ENCODE measurements at places on chromosomes 5 and 9. TPM values are rescaled to one million over a fixed set of nuclear protein-coding genes. Genes with fewer than 3 reads are reported as not detected.

DNA sequence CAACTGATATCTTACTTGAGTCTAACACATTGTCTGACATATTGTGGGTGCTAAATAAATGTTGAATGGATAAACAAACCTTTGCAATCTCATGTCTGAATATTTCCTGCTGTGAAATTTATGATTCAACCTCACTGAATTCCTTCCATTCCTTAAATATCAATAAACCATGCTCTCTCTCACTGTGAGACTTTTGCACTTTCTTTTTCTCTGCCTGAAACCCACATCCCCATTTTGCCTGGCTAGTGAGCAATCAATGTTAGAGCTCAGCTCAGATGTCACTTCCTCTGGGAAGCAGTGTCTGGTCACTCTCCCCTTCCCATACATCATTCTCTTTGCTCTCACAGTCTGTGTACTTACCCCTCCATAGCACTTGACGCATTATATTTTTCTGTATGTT, 383.7 kb upstream of the TRPC7 start:
- no peaks in the 10 kb centered on the region for H3K27me3 ChIP-seq
- peak; percentile 37 for DNase-seq
- H3K36me3 ChIP-seq: no peaks in the 10 kb centered on the region
- no peaks in the 10 kb centered on the region for H3K4me1 ChIP-seq
- no peak overlapping the region for H3K27ac ChIP-seq

DNA sequence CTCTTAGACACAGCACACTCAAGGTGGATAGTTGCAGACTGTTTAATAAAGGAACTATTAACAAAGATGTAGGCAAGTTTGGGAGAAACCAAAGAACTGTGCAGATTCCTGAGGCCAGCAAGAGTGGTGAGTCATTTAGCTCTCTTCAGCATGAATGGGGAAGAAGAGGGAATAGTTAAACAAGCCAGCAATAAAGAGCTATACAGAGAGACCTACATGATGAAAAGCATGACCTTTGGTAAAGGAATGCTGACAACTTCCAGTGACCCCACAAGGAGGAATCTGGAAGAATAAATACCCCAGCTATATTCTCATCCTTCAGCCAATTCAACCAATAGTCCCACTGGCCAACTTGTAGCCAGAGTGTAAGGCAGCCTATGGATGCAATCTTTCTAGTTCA, 706.0 kb upstream of the GRAMD2B start:
- H3K27ac ChIP-seq: no peak overlapping the region
- H3K4me3 ChIP-seq: no peak overlapping the region
- no peaks in the 10 kb centered on the region for H3K27me3 ChIP-seq
- no peaks in the 10 kb centered on the region for H3K4me1 ChIP-seq
- DNase-seq: no peak

GRCh38 chr5:66513130-66513529, 83.1 kb upstream of the MAST4 start:
- H3K4me3 ChIP-seq: no peak overlapping the region
- DNase-seq: no peak
- no peaks in the 10 kb centered on the region for H3K4me1 ChIP-seq
- no peaks in the 10 kb centered on the region for H3K36me3 ChIP-seq

GRCh38 chr5:72511366-72511765, 4.2 kb upstream of the ZNF366 start:
- no peaks in the 10 kb centered on the region for H3K27me3 ChIP-seq
- peaks cover 39% of the 10 kb centered on the region for H3K4me1 ChIP-seq
- H3K36me3 ChIP-seq: no peaks in the 10 kb centered on the region
- H3K27ac ChIP-seq: peak overlapping the region; percentile 36
- DNase-seq: peak; percentile 53
- H3K4me3 ChIP-seq: no peak overlapping the region

DNA sequence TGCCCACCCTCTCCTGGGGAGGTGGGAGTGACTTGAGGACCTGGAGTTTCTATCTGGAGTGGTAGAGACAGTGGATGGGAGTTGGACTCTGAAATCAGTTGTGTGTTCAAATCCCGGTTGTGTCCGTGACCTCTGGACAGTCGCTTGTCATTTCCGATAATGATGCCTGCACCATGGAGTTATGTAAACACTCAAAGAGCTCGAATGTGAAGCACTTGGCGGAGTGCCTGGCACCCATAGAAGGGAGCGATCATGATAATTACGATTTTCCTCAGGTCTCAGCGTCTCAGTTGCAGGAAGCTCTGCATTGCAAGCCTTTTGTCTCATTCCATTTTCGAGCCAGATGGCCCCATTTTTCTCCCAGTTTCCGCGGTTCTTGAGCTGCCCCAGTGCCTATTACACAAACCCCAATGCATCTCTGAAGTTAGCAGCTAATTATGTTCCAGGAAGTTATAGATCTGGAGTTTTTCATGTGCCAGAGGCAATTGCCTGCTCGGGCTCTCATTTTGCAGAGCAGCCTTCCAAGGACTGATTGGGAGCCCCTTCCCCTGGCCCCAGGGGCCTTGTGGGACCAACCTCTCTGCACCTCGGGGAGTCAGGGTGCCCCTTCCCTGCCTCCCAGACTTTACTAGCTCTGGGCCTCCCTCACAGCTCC, 175.5 kb upstream of the MVB12B start:
- H3K4me1 ChIP-seq: peaks cover 13% of the 10 kb centered on the region
- peak; percentile 90 for DNase-seq
- H3K27me3 ChIP-seq: peaks cover 4% of the 10 kb centered on the region
- H3K36me3 ChIP-seq: no peaks in the 10 kb centered on the region

DNA sequence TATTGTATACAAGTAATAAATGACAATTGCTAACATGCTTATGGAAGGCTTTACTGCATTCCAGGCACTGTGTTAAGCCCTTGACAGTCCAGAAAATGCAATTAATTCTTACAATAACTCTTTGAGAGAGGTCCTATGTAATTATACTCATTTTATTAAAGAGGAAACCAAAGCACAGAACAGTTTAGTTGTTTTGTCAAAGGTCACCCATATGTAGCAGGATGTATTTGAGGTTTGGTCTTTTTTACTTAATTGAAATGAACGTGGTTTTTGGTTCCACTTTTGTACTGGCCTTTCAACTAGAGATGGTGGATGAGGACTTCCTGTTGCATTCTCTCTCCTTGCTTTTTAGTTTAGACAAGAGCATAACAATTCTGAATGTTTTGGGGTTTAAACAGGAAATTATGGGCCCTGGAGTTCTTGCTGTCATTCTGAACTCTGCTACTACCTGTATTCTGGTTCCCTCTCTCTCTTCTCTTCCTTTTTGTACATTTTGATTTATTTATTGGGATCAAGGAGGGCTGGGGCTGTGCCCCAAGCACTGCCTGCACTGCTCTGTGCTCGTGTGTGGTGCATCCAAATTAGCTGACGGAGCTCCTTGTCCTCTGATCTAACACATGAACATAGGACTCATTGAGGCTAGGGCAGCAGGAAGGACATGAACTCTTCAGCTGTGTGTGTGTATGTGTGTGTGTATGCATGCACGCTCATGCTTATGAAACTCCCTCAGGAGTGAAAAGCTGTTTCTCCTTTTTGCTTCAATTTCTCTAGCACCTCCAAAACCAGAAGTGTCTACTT, 47.4 kb downstream of the SLC28A3 start:
- H3K4me1 ChIP-seq: peaks cover 13% of the 10 kb centered on the region
- H3K36me3 ChIP-seq: no peaks in the 10 kb centered on the region
- H3K27me3 ChIP-seq: no peaks in the 10 kb centered on the region

GRCh38 chr9:138042640-138043039, 165.1 kb downstream of the CACNA1B start:
- DNase-seq: no peak
- no peaks in the 10 kb centered on the region for H3K36me3 ChIP-seq
- no peak overlapping the region for H3K4me3 ChIP-seq
- no peaks in the 10 kb centered on the region for H3K27me3 ChIP-seq

GRCh38 chr9:120405860-120406259, 174.1 kb downstream of the CDK5RAP2 start:
- H3K4me3 ChIP-seq: no peak overlapping the region
- no peak for DNase-seq
- H3K27ac ChIP-seq: no peak overlapping the region
- peaks cover 94% of the 10 kb centered on the region for H3K36me3 ChIP-seq

DNA sequence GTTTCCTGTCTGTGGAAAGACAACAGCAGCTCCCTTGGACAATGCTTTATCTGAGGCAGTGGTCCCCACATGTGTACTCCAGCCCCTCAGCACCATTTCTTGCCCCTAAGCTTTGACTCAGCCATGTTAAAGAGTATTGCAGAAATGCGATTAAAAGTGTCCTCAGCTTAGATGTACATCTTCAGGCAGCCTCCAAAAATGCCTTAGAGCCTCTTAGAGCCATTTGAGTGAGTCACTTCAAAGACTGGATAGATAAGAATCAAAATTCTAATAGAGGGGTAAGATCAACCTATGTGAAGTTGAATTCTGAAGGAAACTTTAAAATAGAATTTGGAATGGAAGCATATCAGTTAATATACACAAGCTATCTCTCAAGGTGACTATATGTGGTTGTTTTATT, 296.3 kb downstream of the ADAMTS6 start:
- no peak for DNase-seq
- no peaks in the 10 kb centered on the region for H3K4me1 ChIP-seq
- H3K36me3 ChIP-seq: no peaks in the 10 kb centered on the region
- no peak overlapping the region for H3K4me3 ChIP-seq

DNA sequence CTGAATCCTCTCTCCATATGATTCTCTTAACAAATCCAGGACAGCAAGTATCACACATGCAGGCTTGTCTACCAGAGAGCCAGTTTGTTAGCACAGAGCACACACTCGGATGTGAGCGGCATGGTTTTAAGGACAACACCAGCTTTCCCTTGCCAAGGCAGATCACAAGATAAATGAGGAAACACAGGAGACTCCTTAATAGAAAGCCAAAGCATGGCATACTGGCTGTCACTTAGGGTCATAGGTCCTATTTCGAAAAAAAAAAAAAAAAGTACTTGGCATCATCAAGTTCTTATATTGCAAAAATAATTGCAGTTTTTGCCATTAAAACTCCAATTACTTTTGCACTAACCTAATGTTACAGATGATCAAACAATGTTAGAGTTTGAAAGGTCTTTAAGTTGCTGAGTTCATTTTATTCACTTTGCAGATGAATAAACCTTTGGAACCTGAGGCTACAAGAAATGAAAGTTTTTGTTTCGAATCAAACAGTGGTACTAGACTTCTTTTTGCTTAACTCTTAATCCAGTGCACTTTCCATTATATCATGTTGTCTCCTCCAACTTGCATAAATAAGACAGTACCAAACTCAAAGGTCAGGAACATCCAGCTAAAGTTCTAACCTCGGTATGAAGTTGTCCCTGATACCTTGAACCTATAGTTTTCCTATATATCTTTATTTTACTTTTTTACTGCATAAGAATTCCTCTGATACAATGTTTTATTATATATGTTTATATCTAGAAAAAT, 138.5 kb downstream of the MPDZ start:
- peaks cover 18% of the 10 kb centered on the region for H3K36me3 ChIP-seq
- DNase-seq: no peak
- no peaks in the 10 kb centered on the region for H3K27me3 ChIP-seq
- no peak overlapping the region for H3K4me3 ChIP-seq

- H3K4me3 ChIP-seq: peak overlapping the region; percentile 95
- peaks cover 63% of the 10 kb centered on the region for H3K4me1 ChIP-seq
- peak overlapping the region; percentile 93 for H3K27ac ChIP-seq
- DNase-seq: no peak
Observed at GRCh38 chr5:132227235-132227484, 493 bp downstream of the P4HA2 start.

- H3K27ac ChIP-seq: no peak overlapping the region
- no peaks in the 10 kb centered on the region for H3K4me1 ChIP-seq
- DNase-seq: no peak
- H3K27me3 ChIP-seq: no peaks in the 10 kb centered on the region
- H3K4me3 ChIP-seq: no peak overlapping the region
- peaks cover 13% of the 10 kb centered on the region for H3K36me3 ChIP-seq
Observed at GRCh38 chr9:105608721-105609598, 51.0 kb downstream of the FKTN start.

DNA sequence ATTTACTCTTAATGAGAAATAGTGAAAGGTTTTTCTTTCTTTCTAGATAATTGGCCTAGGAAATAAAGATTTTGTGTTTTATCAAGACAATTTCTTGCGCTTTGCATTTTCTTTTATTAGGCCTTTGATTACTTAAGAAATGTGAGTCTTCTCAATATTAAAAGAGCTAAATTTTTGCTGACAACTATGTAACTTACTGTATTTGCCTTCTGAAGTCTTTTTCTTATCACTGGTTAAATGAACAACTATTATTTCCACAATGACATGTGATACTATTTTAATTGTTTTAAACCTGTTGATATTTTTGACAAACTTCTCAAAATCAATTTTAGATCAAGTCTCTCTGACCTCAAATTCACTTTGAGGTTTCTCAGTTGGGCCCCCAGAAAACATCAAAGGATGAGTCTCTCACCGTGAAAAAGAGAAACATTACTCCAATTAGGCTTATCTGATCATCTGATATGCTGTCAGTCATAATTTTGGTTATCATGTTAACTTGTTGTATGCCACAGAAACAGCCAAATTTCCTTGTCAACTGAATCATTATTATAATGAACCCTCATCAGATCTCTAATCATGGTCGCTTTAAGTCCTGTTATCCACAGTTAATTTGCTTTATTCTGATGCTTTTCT, 48.8 kb downstream of the RAPGEF1 start:
- no peak for DNase-seq
- H3K36me3 ChIP-seq: no peaks in the 10 kb centered on the region
- H3K4me3 ChIP-seq: no peak overlapping the region

DNA sequence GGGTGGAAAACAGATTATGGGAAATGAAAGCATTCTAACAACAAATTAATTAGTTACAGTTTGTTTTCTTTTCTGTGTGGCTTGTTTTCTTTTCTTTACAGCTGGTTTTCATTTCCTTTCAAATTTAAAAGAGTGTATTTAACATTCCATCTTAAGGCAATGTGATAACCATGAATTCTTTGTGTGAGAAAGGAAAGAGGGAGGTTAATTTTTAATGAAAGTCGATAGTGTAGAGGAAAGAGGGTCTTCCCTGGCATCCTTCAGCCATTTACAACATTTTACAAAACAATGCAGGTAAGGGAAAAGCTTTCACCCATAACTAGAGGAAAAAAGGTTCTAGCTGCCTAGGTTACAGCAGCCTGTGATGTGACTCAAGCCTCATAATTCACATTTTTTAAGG, 43.9 kb upstream of the IL33 start:
- no peak overlapping the region for H3K4me3 ChIP-seq
- no peak for DNase-seq
- H3K36me3 ChIP-seq: no peaks in the 10 kb centered on the region
- H3K27me3 ChIP-seq: no peaks in the 10 kb centered on the region
- no peaks in the 10 kb centered on the region for H3K4me1 ChIP-seq

DNA sequence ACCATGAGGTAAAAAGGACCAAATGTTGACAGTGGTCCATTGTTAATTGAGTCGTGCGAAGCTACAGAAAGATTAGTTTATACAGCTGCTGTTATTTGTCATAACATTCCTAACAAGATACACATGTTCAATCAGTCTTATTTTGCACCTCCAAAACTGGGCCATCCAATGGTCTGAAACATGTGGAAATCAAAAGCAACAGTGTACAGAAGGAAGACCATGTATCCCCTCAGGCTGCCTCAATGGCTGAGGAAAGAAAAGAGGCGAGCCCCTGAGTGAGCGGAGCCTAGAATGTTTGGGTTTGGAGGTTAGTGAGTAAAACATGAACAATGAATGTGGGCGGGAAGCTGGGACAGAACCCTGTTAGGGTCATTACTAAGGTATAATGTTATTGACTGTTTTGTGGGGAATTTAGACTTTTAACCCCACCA, 35.6 kb downstream of the NFIB start:
- H3K27ac ChIP-seq: no peak overlapping the region
- DNase-seq: no peak
- no peaks in the 10 kb centered on the region for H3K36me3 ChIP-seq
- no peak overlapping the region for H3K4me3 ChIP-seq

The TAS2R1 gene
- total RNA-seq: not detected

The PCDHB5 gene
- 3.6 TPM for total RNA-seq

The SPATA31E1 gene
- not detected for total RNA-seq

The NME5 gene
- 5.4 TPM for total RNA-seq

The ABL1 gene
- 128 TPM for total RNA-seq

The MLANA gene
- total RNA-seq: not detected

The SPATA6L gene
- 0.23 TPM for total RNA-seq

The CFAP90 gene
- total RNA-seq: not detected

The TMEFF1 gene
- 0.78 TPM for total RNA-seq

The MUSK gene
- 3.5 TPM for total RNA-seq

Measured in esophagus muscularis mucosa (tissue), 4 donors.